ENCODE measurements at places on chromosomes 3 and 15.

DNA sequence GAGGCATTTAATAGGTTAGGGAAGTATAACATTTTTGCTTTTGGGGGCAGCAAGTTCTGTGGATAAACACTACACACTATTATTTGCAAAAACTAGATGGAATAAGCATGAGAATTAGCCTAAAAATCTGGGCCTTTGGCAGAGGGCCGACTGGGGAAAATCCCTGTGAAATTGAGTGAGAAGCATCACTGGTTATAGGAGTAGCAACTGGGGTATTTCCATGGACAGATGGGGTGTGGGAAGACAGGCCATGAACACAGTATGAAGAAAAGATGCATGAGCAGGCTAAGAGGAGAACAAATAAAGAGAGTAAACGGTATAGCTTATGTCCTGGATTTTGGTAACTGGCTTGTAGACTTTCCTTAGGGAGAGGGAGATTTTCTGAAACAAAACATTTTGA lies 32.9 kb upstream of the CSPG5 start:
- no peak for DNase-seq

GRCh38 chr3:72487946-72488737 lies 360.1 kb downstream of the SHQ1 start:
- no peak for DNase-seq

GRCh38 chr3:6680119-6680806 lies 180.7 kb upstream of the GRM7 start:
- DNase-seq = no peak

GRCh38 chr3:143301031-143301901 lies 181.7 kb downstream of the CHST2 start:
- DNase-seq = no peak

DNA sequence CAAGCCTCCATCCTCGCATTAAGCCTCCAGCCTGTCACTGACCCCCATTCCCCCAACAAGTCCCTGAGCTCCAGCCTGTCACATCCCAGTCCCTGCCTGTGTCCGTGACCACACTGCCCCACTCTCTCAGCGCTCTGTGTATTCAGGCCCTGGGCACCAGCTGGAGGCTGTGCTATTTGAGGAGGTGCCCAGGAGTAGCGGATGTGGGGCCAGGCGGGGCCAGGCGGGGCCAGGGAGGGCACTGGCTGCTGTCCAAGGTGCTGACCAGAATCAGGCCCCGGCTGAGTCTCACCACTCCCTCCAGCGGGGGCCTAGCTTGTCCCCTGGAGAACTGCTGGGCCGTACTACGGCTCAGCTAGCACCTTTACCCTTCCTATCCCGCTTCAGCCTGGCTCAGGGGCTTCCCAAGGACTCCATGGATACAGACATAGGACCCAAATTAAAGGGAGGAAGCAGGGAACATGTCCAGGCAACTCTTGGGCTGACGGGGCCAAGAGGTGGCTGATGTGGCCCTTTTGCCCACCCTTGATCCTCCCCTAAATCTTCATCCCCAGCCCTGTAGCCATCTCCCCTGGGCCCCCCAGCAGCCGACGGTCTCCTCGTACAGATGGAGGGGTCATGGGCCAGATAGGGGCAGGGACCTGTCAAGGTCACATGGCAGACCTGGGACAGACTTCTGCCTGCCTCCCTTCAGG lies 1.1 kb downstream of the HHATL start:
- peak; percentile 72 for DNase-seq

Measured in nucleus accumbens (tissue), 56 donors.